Fibroblast of skin of right quadriceps (primary cell): ENCODE measurements at places on chromosomes 6 and 20.

DNA sequence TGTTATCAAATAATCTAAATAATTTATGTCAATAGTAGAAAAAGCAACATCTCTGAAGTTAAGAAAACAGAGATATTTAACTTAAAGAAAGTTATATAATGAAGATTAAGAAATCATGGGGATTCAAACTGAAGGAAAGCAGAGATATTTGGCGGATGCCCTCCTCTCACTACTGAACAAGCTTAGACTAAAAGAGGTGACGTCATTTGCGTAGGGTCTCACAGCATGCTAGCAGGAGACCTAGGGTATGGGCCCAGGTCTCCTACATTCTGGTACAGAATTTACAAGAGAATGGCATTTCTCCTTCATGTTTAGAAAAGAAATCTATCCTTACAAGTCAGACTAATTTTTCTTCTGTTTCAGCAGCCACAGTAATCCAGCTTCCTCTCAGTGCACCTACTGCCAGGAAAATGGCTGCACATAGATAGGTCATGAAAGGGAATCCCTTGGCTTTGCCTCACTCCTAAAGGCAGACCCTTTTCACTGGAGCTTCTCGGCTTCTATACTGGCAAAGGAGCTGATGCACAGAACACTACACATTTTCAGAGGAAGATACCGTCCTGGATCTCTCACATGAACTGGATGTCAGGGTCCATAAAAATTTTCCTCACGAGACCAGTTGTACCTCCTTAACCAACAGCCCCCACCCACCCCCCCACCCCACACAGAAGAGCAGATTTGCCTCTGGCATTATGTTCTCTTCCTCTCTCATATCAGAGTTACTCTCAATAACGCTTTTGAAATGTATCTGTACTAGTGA is 41.8 kb upstream of the DST start:
- no peak for DNase-seq

GRCh38 chr6:62465206-62465605 is 179.2 kb upstream of the KHDRBS2 start:
- no peak for DNase-seq

DNA sequence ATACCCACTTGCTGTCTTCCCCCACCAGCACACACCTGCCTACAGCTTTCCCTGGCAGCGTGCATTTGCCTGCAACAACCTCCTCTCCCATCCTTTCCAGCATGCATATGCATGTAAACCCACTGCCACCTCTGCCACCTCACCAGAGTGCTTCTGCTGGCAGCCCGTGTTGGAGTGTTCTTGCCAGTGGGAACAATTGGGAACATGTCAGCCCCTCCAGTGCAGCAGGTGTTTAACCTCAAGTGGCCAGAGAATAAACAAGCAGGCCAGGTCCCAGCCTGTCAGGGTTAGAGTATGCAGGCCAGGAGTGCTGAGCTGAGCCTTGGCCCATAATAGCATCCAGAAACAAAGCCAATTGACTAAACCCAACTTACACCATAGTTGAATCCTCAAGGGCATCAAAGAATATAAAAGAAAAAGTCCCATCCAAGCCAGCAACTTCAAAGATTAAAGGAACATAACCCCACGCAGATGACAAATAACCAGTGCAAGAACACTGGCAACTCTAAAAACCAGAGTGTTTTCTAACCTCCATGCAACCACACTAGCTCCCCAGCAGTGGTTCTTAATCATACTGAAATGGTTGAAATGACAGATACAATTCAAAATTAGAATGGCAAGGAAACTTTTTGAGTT is 1212.1 kb upstream of the CITED2 start:
- no peak for DNase-seq

DNA sequence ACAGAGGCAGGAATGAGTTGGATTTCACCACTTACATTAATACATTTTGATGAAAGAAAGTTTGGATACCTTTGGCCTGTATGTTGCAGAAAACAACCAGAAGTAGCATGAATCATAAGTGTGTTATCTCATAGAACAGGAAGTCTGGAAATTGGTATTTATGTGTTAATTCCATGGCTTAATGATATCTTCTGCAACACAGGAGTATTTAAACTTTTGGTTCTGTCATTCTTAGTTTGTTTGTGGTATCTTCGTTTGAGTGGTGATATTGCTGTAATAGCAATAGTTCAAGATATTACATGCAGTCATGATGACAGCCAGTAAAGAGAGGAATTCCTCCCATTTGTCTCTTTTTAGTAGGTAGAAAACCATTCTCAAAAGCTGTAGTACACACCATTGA is 177.3 kb downstream of the CDKAL1 start:
- DNase-seq = peak; percentile 40

DNA sequence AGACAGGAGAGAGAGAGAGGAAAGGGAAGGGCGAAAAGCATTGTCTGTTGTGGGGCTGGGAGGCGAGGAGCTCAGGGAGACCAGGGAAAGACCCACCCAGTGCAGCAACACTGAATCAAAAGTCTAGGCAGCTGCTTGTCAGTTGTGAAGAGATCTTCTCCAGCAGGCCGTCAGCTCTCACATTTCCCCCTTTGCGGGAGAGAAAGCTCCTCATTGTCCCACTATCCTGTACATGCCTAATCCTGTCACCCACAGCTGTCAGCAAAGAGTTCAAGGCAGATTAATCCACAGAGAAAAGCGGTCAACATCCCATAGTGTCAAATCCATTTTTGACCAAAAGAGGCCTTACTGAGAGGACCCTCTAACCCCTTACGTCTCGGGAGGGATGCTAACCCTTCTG is 27.3 kb downstream of the RNF182 start:
- no peak for DNase-seq

- peak; percentile 76 for DNase-seq
Observed at GRCh38 chr6:45420083-45420908, 42.6 kb upstream of the SUPT3H start.

DNA sequence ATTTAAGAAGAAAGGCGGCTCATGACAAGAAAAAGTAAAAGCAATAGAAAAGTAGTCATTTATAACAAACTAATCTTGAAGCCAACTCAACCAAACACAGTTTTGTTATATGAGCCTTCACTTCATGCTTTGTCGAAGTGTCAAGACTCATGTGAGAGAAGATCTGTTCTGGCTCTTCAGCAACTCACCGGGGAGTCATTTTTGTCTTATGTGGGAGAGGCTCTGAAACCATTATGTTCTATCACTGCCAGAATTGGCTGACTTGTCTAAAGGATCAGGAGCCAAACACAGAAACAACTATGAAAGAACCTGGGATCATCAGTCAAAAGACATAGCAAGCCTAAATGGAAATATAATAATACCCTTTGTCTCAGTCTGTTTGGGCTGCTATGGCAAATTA is 105.2 kb downstream of the CDK19 start:
- no peak for DNase-seq

DNA sequence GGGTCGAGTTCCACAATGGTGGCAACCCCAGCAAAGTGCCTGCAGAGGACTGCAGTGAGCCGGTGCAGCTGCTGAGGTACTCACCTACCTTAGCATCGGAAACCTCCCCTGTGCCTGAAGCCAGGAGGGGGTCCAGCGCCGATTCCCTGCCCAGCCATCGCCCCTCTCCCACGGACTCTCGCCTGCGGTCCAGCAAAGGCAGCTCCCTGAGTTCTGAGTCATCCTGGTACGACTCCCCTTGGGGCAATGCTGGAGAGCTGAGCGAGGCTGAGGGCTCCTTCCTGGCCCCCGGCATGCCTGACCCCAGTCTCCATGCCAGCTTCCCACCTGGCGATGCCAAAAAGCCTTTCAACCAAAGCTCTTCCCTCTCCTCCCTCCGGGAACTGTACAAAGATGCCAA is 134.1 kb upstream of the CLDN20 start:
- DNase-seq = no peak

- no peak for DNase-seq
Observed at GRCh38 chr20:38224531-38224930, 36.0 kb downstream of the KIAA1755 start.

GRCh38 chr6:34772940-34773339 is 15.6 kb downstream of the SNRPC start:
- no peak for DNase-seq

DNA sequence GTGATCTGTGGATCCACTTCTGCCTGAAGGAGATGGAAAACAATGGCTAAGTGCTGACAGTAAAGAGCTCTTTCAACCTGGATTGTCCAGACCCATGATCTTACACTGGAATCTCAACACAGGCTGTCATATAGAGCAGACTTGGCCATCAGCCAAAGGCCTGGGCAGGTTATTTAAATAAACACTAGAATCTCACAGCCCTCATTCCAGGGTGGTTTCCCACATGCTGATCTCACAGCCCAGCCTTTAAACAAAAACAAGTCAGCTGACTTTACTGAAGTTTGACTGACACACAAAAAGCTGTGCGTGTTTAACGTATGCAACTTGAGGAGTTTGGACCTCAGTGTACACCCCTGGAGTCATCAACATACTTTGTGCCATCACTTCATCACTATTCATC is 28.4 kb downstream of the SYNDIG1 start:
- DNase-seq = peak; percentile 54

DNA sequence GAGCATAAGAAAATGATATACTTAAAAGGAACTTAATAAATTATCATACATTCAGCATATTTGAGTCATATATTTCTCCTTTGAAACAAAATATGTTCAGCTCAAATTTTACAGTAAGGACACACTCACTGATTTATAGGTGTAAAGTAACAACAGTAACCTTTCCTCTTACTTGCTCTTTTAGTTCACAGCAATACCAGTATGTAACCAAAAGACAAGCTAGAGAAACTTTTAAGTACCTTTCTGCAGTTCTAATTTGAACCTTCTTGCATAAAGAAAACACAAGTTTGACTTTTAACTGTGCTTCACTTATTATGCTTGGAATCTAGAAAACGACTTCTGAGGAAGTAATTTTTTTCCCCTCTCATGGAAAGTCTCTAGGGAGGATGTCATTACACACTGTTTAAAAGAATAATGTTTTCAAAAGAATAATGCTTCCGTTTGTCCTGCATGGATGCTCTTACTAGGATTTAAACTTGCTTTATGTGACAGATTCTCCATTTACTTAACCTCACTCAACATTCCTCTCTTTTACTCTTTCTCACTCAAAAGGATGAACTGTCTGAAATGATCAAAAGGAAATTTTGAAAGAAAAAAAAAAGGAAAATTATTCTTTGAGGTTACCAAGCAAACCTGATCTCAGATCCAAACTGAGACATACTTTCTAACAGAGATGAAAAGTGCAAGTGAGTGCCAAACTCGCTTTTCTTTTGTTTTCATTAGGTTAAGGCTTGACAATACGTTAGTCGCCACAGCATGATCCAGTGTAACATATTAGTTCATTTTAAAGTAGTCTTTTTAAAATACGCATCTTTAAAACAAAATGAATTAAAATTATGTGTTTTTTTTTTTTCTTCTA is 22.4 kb upstream of the CALHM6 start:
- DNase-seq = peak; percentile 17

DNA sequence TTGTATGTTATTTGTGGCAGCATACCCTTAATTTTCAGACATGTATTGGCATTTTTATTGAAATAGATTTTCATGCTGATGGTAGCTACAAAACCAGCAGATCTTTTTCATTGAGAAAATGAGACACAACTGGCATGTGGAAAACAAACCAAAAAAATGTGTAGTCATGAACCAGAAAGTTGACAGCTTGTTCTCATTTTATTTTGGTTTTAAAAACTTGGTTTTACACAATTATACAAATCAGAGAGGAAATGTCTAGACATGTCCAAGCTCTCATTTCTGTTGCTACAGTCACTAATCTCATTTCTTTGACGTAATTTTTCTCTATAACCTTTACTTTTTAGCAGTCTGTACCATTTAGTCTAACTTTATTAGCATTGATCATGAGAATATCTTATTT is 85.4 kb downstream of the GRIK2 start:
- DNase-seq = no peak

- no peak for DNase-seq
Observed at GRCh38 chr20:42308171-42308570, 690.0 kb upstream of the CHD6 start.

DNA sequence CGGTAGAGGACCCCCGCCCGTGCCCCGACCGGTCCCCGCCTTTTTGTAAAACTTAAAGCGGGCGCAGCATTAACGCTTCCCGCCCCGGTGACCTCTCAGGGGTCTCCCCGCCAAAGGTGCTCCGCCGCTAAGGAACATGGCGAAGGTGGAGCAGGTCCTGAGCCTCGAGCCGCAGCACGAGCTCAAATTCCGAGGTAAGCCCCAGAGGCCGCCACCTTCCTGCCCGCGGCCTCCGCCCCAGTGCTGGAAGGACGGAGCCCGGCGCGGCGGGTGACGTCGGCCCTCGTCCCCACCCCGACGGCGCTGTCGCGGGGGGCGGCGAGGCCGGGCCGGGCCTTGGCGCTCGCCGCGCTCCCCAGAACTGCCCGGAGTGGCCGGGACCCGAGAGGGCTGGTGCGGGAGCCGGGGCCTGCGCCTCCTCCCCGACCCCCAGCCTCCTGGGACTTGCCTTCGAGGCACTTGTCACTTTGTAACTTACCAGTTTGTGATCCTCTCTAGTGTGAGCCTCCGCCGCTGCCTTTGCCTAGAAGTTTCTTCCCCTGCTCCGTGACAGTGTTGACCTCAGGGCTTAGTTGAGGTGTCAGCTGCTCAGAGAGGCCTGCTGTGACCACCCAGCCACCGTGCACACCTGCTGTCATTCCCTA is 417 bp downstream of the VAPB start:
- peak; percentile 28 for DNase-seq

DNA sequence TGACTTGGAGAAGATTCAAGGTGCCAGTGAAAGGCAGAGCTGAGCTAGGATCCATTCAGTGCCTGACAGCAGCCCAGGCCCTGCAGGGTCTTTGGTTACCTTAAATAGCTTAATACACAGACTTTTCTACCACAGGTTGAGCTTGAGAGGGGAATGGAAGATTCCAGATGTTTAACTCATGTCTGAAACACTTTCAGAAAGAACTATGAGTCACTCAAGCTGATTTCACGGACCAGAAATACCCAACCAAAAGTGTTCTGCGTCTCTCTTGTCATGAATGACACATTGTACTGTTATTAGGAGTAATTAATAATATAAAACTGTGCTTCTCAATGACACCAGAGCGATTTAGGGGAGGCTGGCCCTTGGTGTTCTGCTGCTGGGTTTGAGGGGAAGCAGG is 6.4 kb upstream of the PMEPA1 start:
- DNase-seq = peak; percentile 70

DNA sequence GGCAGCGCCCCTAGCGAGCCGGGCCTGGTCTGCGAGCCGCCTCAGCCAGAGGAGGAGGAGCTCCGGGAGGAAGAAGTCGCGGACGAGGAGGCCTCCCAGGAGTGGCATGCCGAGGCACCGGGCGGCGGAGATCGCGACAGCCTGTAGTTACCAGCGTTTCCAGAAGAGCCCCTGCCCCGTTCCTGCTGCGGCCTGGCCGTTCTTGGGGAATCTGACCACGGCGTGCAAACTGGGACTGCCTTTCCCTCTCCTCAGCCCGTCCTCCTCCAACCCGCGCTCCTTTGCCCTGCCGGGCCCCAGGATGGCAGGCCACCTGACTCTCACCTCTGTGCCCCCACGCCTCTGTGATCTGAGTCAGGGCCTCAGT is 802 bp downstream of the HDGFL1 start:
- DNase-seq = no peak

GRCh38 chr6:148538261-148539190 is 195.9 kb downstream of the SASH1 start:
- peak; percentile 46 for DNase-seq
